Cortex of kidney (tissue), 1 donor: ENCODE measurements at places on chromosomes 12 and 14.

DNA sequence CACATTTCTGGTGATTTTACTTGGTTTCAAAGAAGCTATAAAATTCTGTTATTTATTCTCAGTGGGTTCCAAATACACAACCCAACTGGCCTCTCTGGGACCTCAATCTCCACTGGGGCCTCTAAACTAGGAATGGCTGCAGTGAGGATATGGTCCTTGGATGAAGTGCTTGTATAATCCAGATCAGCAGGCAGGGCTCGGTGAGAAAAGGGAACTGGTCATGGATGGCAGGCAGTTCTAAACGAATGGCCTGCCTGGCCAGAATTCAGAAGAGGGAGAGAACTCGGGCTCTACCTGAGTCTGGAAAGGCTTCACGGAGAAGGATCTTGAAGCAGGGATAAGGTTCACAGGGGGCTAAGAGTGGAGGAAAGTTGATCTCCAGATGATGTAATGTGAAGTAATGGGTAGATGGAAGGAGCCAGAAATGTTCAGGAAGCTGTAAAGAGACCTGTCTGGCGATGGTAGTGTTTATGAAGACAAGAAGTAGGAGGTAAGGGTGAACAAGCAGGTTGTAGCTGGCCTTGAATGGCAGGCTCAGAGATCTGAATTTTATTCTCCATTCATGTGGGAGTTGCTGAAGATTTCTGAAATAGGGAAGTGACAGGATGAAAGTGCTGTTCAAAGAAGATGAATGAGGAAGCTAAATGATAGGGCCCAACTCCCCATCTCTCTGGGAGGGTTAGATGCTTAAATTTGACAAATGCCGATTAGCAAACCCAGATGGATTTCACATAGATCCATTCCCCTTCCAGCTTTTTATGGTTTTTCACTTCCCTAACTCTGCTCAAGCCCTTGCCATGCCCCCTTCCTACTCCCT, 31.5 kb upstream of the ANO6 start:
- no peak for DNase-seq

DNA sequence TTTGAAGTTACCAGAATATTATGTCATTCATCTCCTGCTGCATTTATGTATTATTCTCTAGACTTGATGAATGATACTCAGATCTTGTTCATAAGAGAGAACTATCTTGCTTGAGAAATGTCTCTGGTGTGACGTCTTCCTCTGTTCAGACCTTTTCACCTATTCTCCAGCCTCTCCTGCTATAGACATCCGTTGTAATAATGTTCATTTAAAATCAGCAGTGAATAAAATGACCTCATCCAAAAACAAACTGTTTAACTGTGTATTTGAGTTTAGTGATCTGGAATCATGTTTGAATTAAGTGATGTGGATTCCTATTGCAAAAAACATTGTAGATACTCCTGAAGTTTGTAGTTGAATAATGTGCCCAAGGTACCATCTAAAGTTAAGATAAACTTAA, 487.1 kb downstream of the PCNX1 start:
- no peak for DNase-seq

- DNase-seq = no peak
Observed at GRCh38 chr12:52630599-52631200, 12.3 kb upstream of the KRT73 start.

DNA sequence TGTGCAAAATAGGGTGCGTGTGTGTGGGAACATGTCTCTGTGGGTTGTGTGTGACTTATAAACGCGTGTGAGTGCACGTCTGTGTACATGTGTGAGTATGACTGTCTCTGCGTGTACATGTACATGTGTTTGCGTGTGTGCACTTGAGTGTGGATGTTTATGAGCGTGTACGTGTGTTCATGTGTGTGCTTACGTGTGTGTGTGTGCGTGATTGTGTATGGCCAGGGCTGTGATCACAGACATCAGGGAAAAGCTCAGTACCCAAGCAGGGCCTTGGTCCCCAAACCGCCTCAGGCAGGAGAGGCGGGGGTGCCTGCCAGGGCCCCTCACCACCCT, 326.3 kb upstream of the DIO3 start:
- DNase-seq = no peak

DNA sequence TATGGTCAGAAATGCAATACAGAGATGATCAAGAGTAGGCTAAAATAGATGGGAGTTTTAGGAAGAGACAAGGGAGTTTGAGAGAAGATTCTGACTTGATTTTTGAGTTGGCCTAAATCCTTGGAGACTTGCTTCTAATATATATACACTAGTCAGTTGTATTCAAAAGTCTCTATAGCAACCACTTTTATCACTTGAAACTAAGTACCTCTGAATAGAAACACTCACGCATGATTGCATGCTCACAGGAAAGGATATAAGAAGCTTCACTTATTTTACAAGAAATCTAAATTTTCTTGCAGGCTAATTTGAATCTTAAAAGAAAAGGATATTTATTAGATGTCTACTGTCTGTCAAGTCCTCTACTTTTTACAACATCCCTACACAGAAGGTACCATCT, 316.8 kb downstream of the SNAPC1 start:
- no peak for DNase-seq
